ENCODE measurements at places on chromosomes 7 and 10. TPM values are rescaled to one million over a fixed set of nuclear protein-coding genes. Genes with fewer than 3 reads are reported as not detected.

GRCh38 chr10:51642581-51642980 is 56.8 kb downstream of the CSTF2T start:
- DNase-seq = no peak

DNA sequence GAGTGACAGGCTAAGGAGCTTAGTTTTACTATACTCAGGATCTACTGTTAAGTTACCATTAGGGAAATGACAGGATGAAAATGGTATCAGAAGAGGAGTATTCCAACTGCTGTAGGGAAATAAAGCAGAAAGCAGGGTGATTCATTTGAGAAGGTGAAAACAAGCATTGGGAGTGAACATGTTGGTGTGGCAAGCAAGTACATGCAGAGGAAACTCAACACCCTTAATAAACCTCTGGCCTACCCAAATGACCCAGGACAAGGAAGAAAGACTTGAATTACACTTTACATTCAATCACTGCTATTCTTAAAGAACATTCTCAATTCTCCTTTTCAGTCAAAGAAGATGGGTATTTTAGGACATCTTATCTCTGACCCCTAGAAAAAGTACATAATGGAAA is 28.7 kb downstream of the ERLIN1 start:
- DNase-seq = no peak

DNA sequence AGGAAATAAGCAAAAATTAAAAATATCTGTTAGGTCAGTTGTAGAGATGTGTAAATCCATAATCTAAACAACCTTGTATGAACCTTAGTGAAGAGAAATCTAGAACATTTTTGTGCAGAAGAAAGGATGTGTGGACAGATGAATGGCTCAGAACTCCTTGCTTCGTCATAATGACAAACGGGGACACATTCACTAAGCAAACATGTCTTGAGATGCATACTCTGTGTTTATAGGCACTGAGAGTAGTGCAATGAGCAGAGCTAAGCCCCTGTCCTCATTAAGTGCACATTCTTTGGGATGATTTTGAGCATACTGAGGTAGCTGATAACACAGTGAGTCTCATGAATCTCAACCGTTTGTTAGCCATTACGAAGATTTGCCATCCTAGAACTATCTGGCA is 360.6 kb upstream of the ANKRD30A start:
- no peak for DNase-seq

- no peak for DNase-seq
These were observed 32.0 kb downstream of the FRA10AC1 start for GRCh38 chr10:93670372-93670771.

RUFY2 gene
- 5.4 TPM for polyA plus RNA-seq

SPDYE8 gene
- not detected for polyA plus RNA-seq

ATOH7 gene
- polyA plus RNA-seq = not detected

DNA sequence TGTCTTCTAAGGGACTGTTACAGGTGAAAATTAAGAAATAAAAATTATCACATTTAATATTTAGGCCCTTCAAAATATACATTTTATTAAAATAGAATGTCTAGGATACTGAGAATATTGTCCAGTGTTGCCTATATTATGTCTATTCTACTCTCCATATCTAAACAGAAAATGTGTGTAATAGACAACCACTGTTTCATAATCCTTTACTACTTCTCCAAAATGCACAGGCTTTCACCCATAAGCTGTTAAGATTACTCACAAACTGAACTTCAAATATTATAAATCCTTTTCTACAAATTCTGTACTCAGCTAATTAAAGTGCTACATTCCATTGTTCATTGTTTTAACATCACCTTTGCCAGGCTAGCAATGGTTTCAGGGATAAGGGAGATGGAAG is 56.7 kb upstream of the TFEC start:
- DNase-seq = no peak

- no peak for DNase-seq
These were observed 347.4 kb downstream of the RPS24 start for GRCh38 chr10:78381107-78381506.

- DNase-seq = no peak
These were observed 512 bp downstream of the FAM24B start for GRCh38 chr10:122878799-122879338.

- no peak for DNase-seq
These were observed 8.0 kb downstream of the IKZF1 start for GRCh38 chr7:50312250-50313162.

DNA sequence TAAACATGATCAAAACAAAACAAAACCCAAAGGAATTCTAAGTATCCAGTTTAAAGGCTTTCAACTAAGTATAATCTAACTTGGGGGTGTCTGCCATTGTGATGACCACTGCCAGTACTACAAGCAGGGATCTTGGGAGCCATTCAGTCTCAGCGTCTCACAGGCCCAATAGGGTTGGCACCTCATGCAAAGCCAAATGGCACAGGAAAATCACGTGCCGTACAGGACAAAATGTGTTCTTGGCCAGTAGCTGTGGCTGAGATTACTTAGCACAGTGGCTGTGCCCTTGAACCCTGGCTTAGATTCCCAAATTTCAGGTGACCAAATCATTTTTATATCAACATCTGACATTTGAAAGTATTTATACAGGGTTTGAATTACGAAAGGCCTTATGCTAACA is 50.0 kb downstream of the DLD start:
- no peak for DNase-seq

DNA sequence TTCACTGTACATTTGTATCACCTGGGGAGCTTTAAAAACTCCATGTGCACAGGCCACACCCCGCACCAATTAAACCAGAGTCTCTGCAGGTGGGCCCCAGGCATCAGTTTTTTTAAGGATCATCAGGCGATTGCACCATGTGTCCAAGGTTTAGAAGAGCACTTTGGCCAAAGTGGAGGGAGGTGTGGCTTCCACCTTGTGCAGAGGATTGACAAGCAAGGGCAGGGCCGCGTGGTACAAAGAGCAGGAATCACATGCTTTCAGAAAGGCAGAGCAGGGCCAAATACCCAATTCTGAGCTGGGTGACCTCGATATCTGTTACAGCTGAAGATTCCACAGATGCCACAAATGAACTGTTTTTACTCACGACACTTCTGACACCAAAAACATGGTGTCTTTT is 52.4 kb downstream of the NOC3L start:
- DNase-seq = no peak

SLC25A28 gene
- polyA plus RNA-seq = 90.4 TPM

DNA sequence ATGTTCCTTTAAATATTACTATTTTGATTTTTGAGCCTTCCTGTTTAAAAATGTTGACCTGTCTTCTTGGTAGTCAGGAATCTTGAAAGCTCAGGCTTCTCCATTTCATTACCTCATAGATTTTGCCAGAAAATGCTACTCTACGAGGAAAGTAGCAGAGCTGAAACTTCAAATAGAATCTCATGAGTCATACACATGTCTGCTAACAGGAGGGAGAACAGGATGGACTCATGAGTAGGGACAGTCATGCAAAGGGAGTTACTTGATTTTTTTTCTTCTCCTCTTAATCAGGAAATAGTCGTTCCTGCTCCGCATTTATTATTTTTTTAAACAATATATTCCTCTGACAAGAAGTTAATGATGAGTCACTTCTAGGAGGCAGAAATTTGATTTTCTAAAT is 37.0 kb upstream of the MINDY3 start:
- no peak for DNase-seq

- DNase-seq = no peak
These were observed 178.0 kb downstream of the NPSR1 start for GRCh38 chr7:34835901-34836600.

GIMAP6 gene
- 6.2 TPM for polyA plus RNA-seq

DNA sequence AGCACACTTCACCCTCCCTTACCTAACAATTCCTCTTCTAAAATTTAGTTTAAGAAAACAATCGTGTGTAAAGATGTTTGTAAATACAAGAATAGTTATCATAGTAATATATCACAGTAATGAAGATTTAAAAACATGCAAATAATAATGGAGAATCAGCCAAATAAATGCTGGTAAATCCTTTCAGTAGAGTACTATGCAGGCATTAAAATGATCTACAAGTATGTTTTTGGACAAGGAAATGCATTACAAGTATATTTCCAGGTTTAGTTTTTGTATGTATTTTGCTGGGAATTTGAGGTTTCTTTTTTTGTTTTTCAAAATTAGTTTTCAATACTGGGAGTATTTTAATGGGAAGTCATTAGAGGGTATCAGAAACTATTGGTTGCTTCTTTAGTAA is 22.7 kb downstream of the TPST1 start:
- DNase-seq = no peak

- no peak for DNase-seq
These were observed 4.8 kb downstream of the ATP6V0E2 start for GRCh38 chr7:149878523-149878921.

DNA sequence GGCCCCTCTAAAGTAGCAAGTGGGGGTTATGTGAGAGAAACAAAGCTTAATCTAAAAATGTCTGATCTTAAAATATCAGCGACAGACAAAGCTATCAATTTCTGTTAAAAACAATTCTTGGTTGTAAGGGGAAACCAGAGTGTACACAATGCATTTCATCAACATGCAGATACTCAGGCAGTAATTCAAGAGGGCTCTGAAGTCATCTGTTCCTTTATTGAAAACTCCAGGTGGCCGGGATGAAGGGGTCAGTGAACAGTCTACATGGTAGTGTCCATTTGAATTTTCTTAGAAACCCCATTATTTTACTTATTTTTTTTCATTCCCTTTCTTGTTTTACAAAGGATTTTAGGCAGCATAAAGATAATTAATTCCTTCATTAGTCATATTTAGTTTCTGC is 36.7 kb upstream of the BTBD16 start:
- DNase-seq = no peak

CALML5 gene
- 16.2 TPM for polyA plus RNA-seq

GPC2 gene
- 0.12 TPM for polyA plus RNA-seq
